Stimulated activated CD4-positive, alpha-beta T cell treated with anti-CD3 and anti-CD28 coated beads, TNF-alpha, amount 100 ng/mL, for 1 hour (primary cell): ENCODE measurements at places on chromosomes 16 and 17.

GRCh38 chr16:58348986-58349385 is 43.3 kb upstream of the GINS3 start:
- no peak for DNase-seq

GRCh38 chr17:9636501-9636900 is 8.8 kb upstream of the USP43 start:
- no peak for DNase-seq

DNA sequence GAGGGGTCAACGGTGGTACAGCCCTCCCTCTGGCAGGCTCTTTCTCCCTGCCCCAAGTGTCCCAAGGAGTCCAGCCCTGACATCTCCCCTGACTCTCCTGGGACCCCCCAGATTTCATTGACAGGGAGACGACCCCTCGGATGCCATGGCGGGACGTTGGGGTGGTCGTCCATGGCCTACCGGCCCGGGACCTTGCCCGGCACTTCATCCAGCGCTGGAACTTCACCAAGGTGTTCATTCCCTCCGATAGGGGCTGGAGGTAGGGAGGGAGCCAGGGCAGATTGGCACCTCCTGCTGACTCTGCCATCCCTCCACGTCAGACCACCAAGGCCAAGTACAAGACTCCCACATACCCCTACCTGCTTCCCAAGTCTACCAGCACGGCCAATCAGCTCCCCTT is 9.9 kb downstream of the PLD2 start:
- no peak for DNase-seq

DNA sequence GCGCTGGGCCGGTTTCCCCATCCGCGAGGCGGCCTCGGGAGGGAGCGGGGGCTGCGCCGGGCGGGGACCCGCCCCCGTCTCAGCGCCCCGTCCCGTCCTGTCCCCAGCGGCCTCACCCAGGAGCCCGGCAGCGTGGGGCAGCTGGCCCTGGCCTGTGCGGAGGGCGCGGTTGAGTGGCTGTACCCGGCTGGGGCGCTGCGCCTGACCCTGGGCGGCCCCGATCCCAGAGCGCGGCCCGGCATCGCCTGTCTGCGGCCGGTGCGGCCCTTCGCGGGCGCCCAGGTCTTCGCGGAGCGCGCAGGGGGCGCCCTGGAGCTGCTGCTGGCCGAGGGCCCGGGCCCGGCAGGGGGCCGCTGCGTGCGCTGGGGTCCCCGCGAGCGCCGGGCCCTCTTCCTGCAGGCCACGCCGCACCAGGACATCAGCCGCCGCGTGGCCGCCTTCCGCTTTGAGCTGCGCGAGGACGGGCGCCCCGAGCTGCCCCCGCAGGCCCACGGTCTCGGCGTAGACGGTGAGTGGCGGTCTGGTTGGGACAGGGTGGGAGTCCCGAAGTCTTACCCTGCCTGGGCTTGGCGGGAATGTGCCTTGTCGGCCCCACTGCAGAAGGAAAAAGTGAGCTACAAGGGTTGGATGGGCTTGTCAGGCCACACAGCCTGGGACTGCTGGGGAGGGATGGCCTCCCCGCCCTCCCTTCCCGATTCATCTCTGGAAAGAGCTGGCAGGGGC is 720 bp downstream of the METRN start:
- DNase-seq, result no peak

GRCh38 chr17:80616705-80617104 is 72.1 kb downstream of the RPTOR start:
- DNase-seq, result no peak

GRCh38 chr17:32192379-32192778 is 50.1 kb downstream of the RHOT1 start:
- no peak for DNase-seq

- DNase-seq, result no peak
These were observed 1.4 kb upstream of the BEAN1 start for GRCh38 chr16:66425651-66426050.

- no peak for DNase-seq
These were observed 2.9 kb downstream of the SRL start for GRCh38 chr16:4239020-4239419.

DNA sequence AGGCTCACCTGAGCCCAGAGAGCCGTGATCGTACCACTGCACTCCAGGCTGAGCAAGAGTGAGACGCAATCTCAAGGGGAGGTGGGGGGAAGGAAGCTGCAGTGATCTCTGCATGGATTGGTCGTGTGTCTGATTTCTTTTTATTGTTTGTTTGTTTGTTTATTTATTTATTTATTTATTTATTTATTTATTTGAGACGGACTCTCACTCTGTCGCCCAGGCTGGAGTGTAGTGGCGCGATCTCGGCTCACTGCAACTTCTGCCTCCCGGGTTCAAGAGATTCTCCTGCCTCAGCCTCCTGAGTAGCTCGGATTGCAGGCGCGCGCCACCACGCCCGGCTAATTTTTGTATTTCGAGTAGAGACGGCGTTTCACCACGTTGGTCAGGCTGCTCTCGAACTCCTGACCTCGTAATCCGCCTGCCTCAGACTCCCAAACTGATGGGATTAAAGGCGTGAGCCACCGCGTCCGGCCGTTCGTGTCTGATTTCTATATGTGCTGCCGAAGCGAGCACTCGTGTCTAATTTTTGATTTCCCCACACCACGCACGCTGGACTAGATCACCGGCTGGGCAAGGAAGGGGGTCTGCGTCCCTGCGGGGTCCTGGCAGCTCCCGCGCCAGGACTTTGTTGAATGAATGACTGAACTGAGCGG is 448 bp upstream of the TNFRSF12A start:
- no peak for DNase-seq

GRCh38 chr17:41429667-41430066 is 5.3 kb upstream of the KRT37 start:
- DNase-seq, result no peak

DNA sequence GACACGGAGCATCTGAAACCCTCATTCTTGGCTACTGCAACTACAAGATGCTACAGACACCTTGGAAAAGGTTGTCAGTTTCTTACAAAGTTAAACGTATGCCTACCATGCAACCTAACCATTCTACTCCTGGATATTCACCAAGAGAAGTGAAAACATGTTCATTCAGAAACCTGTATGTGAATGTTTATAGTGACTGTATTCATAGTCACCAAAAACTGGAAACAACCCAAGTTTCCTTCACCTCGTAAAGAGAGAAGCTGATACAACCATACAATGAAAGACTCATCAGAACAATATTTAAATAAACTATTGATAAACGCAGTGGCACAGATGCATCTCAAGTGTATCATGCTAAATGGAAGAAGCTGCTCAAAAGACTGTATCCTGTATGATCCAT is 55.4 kb upstream of the CHMP6 start:
- DNase-seq, result no peak

GRCh38 chr16:86037999-86038925 is 139.3 kb downstream of the IRF8 start:
- no peak for DNase-seq

GRCh38 chr16:70758786-70759185 is 42.2 kb downstream of the VAC14 start:
- DNase-seq, result no peak

- no peak for DNase-seq
These were observed 93.6 kb downstream of the CDH13 start for GRCh38 chr16:82720414-82720813.

DNA sequence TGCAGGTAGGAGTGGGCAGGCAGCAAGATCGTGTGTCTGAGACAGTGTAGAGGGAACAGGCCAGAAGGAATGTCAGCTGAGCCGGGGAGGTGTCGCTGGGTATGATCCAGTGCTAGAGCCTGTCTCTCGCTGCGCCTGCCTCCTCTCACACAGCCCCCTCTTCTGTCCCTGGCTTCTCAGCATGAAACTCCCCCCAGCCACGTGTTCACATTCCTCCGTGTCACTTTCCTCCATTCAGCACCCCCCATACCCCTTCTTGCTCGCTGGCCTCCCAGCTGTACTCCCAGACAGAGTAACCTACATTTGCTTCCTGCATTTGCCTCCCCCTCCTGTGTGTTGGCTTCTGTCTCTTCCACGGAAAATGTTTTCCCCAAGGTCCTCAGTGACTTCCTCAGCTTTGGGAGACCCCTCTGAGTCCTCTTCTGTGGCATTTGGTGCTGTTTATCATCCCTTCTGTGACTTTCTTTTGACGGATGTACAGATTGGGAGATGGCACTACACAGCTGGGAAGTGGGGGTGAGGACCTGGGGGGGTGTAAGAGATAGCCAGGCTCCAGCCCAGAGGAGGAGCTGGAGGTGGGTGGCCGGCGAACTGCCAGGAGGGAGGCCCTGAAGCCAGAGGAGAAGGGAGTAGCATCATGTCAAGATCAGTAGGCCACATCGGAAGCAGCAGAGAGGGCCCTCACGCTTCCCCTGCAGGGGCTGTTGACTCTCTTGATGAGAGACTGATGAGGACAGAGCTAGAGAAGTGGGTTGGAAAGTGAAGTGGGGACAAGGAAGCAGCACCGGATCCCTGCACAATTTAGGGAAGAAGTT is 19.2 kb downstream of the SGF29 start:
- no peak for DNase-seq

- no peak for DNase-seq
These were observed 45.3 kb upstream of the CORO6 start for GRCh38 chr17:29667969-29668368.

GRCh38 chr16:1823821-1824220 is 2.8 kb downstream of the HAGH start:
- no peak for DNase-seq

DNA sequence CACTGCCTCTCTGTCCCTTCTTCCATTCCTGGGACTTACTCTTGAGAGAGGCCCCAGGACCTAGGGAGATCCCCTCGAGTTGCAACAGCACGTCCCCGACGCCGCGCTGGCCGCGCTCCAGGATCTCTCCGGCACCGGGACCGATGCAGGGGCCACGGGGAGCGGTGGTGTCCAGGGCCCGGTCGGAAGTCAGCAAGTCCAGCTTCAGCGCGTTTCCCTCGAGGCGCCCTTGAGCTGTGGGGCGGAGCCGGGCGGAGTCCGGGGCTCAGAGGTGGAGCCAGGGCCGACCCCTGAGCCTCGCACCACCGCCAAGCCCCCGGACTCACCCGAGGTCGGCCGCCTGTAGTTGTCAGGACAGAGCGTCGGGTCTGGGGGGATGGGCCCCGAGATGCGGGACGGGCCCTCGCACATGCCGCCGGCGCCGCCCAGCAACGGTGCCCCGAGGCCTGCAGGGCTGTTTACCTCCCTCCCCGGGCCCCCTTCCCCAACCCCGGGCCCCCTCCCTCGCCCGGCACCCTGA is 458 bp downstream of the ENKD1 start:
- no peak for DNase-seq

- no peak for DNase-seq
These were observed 17.1 kb upstream of the ATP6V0A1 start for GRCh38 chr17:42441371-42442195.

GRCh38 chr17:59067756-59068155 is 38.9 kb downstream of the TRIM37 start:
- no peak for DNase-seq

DNA sequence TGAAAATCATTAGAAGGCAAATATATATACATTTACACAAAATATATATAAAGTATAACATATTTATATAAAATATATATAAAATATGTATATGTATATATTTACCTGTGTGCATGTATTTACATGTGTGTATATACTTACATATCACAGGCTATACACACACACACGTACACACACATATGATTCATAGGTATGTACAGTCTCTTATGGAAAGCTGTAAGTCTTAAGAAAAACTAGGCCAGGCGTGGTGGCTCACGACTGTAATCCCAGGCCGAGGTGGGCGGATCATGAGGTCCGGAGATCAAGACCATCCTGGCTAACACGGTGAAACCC is 14.7 kb downstream of the TOM1L2 start:
- DNase-seq, result no peak

- no peak for DNase-seq
These were observed 5.4 kb upstream of the CRYBA1 start for GRCh38 chr17:29240968-29241963.

DNA sequence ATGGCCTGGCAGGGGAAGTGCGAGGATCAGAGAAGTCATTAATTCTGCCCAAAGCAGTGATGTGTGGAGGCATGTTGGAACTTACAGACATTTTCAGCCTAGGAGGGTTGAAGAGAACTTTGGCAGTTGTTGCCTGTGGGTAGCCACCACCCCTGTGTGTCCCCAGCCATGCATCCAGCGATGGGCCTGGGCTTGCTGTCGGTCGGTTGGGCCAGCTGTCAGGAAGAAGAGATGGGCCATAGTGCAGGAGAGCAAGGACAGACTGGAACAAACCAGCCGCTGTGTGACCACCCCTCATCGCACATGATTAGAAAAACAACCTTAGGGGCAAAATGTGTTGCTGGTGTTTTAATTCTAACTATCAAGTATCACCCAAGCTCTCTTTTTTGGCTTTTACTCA is 173.7 kb downstream of the CNTNAP4 start:
- no peak for DNase-seq

GRCh38 chr17:76848670-76849069 is 19.5 kb upstream of the MGAT5B start:
- no peak for DNase-seq

- no peak for DNase-seq
These were observed 5.4 kb downstream of the PGS1 start for GRCh38 chr17:78383725-78384471.

DNA sequence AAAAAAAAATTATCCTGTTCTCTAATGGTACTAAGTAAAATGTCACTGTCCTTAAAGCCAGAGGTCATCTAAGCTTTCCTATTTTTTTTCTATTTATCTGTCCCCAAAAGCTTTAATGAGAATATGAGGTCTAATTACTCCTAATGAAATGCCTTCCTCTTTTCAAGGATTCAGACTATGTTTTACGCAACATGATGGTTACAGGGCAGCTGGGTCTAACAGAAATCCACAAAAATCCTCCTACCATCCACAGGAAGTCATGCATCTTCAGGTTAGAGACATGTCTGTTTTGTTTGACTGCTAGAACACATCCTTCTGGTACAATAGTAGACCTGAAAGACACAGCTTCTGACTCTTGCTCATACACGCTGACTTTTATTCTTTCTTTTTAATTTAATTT is 29.7 kb upstream of the NSRP1 start:
- DNase-seq, result no peak

DNA sequence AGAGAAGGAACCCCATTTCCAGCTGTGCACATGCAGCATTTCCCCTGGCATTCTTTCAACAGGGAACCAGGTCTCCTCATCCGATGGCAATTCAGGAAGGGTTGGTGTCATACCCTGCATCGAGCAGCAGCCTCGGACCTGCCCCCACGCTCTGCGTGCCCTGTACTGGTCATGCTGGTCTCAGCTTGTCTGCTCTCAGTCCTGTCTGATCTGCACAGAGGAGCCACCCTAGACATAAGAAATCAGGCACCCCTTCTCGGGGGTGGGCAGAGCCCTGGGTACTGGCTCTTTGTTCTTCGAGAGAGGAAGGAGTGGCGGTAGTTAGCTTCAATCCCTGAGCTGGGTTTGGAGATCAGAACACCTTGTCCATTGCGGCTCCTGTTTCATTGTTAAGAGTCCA is 162.0 kb upstream of the RPH3AL start:
- no peak for DNase-seq
